ENCODE measurements at places on chromosomes 1 and 21. TPM values are rescaled to one million over a fixed set of nuclear protein-coding genes. Genes with fewer than 3 reads are reported as not detected.

MROH9 gene
- total RNA-seq = not detected

PLA2G2C gene
- total RNA-seq = not detected

NPPA gene
- not detected for total RNA-seq

OR6K3 gene
- not detected for total RNA-seq

RHEX gene
- total RNA-seq = not detected

UBIAD1 gene
- 22.2 TPM for total RNA-seq

CYP4A11 gene
- not detected for total RNA-seq

SH3BGR gene
- total RNA-seq = 0.44 TPM

CDCA8 gene
- 10.4 TPM for total RNA-seq

DIPK1A gene
- 0.25 TPM for total RNA-seq

SPRR1B gene
- not detected for total RNA-seq

NPR1 gene
- 30.6 TPM for total RNA-seq

NOS1AP gene
- total RNA-seq = 0.16 TPM

KRTAP20-2 gene
- total RNA-seq = not detected

ADAMTS5 gene
- 0.06 TPM for total RNA-seq

DEDD gene
- total RNA-seq = 21.7 TPM

DNASE2B gene
- under 0.01 TPM for total RNA-seq

CR2 gene
- not detected for total RNA-seq

NAV1 gene
- 18.1 TPM for total RNA-seq

ICOSLG gene
- total RNA-seq = 14.0 TPM

C1orf74 gene
- total RNA-seq = 1.9 TPM

HAO2 gene
- total RNA-seq = not detected

KCNT2 gene
- 0.13 TPM for total RNA-seq

KPRP gene
- total RNA-seq = not detected

CNIH3 gene
- total RNA-seq = 2.6 TPM

PALMD gene
- 77.9 TPM for total RNA-seq

ATP6V1G3 gene
- total RNA-seq = not detected

CD1E gene
- not detected for total RNA-seq

REG4 gene
- total RNA-seq = not detected

PKP1 gene
- total RNA-seq = 1.3 TPM

SLFNL1 gene
- 0.69 TPM for total RNA-seq

AMY2A gene
- not detected for total RNA-seq

FCRL6 gene
- total RNA-seq = not detected

TFF2 gene
- total RNA-seq = not detected

PRAMEF7 gene
- total RNA-seq = not detected

E2F2 gene
- total RNA-seq = 2.8 TPM

S100A7 gene
- not detected for total RNA-seq

PRRC2C gene
- total RNA-seq = 76.5 TPM
